Ecto neural progenitor cell (in vitro differentiated cells): ENCODE measurements at places on chromosomes 13 and 19.

DNA sequence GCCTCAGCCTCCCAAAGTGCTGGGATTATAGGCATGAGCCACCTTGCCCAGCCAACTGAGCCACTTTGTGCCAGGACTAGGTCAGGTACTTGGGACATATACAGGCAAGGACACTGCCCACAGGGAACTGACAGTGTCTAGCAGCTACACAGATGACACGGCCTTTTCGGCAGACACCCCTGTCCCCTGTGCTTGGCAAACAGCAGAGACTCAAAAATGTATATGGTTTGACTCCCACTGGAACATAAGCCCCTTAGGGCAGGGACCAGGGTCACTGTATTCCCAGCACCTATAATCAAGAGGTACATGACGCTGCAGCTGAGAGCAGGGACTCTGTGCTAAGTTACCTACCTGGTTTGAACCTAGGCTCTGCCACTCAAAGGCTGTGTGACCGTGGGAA, 16.8 kb downstream of the ABCC4 start:
- no peak for DNase-seq

DNA sequence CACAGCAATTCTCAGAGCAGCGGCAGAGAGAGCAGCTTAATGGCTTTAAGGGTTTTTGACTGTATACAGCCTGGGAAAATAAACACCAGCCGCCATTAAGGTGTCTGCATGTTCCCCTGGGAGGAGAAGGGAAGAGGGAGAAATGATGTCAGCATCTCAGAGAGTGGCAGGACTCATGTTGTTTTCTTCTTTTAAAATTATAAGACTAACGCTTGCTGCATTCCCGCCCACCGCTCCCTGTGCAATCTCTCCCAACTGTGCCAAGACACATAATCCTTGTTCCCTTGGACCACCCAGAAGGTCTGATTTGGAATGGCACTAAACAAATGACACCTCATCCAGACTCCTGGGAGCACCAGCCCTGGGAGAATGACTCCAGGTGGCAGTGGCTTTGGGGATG, 27.7 kb upstream of the FAM216B start:
- no peak for DNase-seq

- no peak for DNase-seq
These were observed 29.9 kb upstream of the F7 start for GRCh38 chr13:113075711-113076110.

- no peak for DNase-seq
These were observed 2.5 kb downstream of the LDLR start for GRCh38 chr19:11091703-11092153.

DNA sequence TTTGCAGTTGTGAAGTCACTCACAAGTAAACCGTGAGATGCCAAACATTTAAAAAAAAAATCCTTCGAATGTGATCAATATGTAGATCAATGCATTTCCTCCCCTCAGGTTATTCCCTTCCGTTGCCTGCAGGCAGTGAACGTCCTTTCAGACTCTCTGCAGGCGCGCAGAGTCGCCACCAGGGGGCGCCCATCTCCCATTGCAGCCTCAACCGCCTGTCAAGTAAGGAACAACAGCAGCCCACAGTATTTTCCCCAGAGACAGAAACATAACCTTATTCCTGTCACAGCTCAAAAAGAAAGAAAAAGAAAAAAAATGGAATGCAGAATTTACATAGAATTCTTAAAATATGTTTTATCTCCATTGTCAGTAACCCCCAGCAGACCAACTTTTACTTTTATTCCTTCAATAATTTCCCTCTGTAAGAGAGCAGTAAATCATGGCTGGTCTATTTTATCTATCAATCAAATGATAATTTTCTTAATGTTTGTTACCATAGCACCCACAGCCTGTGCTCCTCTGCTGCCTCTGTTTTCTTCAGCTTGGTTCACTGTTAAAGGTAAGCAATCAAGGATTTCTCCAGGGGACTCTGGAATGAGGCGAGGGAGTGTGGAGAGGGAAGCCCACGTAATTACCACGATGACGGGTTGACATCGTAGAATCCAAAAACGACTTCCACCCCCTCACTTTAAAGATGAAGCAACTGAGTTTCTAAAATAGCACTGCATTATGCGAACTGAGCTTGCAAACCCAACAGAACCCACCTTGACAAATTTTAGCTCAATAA, 637.6 kb upstream of the ARGLU1 start:
- peak; percentile 86 for DNase-seq

DNA sequence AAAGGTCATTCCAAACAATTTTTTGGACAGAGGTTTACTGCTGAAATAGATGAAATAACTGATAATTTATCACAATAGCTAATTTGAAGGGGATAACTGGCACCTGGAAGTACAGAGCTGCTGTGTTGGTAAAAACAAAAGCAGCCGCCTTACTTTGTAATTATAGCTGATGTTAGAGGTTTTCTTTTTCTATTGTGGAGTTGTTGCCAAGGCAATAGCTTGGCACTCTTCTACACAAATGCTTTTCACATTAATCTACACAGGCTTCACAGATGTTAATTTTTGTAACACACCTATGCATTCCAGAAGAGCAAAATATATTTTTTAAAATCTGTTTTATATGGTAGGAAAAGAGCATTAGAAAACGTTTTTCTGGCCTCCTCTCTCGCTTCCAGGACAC, 56.9 kb downstream of the LACC1 start:
- no peak for DNase-seq

DNA sequence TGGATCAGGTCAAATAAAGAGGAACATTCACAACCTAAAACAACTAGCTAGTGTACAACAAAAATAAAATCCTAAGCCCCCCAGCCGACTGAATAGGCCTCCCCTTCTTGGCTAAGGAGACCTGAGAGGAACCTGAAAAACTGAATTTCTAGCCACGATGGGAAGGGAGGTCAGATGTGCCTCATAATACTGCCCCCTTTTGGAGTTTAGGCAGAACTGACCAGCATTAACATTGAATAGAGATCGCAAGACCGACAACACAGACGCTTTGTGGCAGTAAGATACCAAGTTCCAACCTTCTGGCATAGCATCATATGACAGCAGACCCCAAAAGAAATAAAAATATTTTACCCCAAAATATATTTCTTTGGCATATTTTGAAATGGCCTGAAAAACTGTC, 15.9 kb downstream of the CBY2 start:
- DNase-seq, result no peak

DNA sequence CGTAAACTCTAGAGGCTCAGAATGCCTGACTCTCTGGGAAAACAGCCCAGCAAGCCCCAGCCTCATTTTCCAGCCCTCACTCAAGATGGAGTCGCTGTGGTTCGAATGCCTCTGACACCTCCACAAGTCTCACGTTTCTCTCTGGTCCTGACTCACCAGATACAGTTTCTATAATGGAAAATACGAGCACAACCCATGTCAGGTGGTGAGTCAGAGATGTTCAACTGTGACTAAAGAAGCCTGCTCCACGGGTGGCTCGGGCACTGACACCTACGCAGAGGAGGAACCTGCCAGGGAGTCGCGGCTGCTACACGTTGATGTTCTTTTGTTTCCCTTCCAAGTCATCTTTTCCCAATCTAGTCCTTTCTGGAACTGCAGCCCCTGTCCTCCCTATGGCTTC, 87.1 kb upstream of the STK24 start:
- no peak for DNase-seq

DNA sequence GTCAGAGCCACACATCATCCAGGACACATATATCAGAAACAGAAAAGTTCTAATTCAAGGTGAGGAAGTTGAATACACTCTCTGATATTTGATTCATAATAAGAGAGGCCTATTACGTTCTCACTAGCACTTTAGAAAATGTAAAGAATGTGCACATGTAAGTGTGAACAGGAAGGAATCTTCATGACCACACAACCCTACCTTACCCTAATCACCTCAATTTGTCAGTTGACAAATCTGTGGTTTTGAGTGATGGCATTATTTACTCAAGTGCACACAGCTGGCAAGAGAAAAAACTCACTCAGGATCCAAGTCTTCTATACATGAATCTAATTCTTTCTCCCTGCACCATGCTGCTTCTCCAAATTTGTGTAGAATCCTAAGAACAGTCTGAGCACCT, 445.8 kb downstream of the SUCLA2 start:
- DNase-seq, result no peak

GRCh38 chr13:26041444-26041843, 10.4 kb downstream of the SHISA2 start:
- no peak for DNase-seq

GRCh38 chr13:71408416-71408815, 458.6 kb downstream of the DACH1 start:
- DNase-seq, result no peak

GRCh38 chr13:91318886-91319285, 28.6 kb upstream of the MIR17HG start:
- no peak for DNase-seq

- DNase-seq, result no peak
These were observed 241.3 kb downstream of the DACH1 start for GRCh38 chr13:71625694-71626093.

- DNase-seq, result no peak
These were observed 5.3 kb downstream of the DMAC2 start for GRCh38 chr19:41434450-41434849.

DNA sequence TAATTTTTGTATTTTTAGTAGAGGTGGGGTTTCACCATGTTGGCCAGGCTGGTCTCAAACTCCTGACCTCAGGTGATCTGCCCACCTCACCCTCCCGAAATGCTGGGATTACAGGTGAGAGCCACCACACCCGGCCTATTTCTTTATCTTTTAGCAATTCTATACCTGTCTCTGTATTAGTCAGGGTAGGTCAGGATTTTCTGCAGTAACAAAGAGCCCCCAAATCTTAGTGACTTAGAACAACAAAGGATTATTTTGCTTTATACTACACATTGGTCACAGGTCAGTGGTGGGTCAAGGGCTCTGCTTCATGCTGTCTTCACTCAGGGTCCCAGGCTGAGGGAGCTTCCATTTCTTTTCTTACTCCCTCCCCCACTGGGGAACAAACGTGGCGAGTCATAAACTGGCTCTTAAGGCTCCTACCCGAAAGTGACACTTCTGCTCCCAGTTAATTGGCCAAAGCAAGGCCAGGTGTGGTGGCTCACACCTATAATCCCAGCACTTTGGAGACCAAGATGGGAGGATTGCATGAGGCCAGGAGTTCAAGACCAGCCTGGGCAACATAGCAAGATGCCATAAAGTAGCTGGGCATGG, 6.8 kb downstream of the ITPKC start:
- no peak for DNase-seq

DNA sequence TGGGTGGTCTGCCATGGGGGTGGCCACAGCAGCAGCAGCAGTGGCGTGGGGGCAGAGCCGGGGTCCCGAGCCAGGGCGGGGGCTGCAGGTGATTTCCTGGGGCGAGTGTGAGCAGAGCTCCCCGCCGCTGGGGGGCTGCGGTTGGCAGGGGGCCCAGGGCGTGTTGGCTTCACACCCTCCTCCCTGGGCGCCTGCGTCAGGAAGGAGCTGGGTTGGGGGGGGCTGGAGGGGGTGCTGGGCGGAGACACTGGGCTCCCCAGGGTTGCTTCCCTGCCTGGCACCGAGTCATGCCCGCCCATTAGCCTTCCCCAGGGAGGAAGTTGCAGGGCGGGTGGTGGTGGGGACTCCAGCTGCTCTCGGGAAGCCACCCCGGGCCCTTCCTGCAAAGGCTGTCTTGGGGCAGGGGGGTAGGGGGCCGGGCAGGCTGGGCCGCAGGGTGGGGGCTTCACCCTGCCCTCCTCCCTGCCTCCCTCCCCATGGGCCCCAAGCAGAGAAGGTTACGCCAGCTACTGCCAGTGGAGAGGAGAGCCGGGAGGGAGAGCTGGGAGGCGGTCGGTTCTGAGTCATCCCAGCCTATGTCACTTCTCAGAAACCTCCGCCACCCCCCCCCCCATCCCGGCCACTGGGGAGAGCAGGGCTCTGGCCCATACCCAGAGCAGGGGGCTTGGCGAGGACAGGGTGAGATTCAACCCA, 4.6 kb downstream of the MIDN start:
- no peak for DNase-seq

- DNase-seq, result no peak
These were observed 56.8 kb upstream of the KATNAL1 start for GRCh38 chr13:30364133-30364532.

GRCh38 chr19:58399903-58400302, 4.4 kb downstream of the RNF225 start:
- no peak for DNase-seq

- DNase-seq, result no peak
These were observed 10.4 kb upstream of the DIAPH3 start for GRCh38 chr13:60174113-60174512.

- DNase-seq, result peak; percentile 55
These were observed 11.6 kb upstream of the OR1M1 start for GRCh38 chr19:9075064-9075949.

DNA sequence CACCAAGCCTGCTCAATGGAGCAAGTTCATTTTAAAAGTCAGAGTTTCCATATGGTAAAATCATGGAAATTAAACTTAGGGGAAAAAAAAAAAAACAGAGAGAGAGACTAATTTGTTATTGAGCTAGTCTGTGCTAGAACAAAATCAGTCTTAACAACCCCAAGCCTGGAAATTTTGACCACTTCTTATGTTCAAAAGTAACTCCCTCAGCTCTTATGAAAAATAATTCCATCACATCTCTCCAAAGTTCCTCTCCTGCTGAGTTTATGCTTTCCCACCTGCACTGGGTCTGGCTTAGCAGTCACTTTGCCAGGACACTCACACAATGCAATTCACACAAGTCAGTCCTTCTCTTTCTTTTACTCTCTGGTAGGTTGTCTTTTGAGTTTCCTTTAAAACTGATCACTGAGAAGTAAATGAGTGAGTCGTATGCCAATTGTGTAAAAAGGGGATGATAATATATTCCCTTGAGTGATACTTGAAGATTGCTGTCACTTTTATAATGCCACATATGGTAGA, 92.6 kb downstream of the ENOX1 start:
- no peak for DNase-seq

DNA sequence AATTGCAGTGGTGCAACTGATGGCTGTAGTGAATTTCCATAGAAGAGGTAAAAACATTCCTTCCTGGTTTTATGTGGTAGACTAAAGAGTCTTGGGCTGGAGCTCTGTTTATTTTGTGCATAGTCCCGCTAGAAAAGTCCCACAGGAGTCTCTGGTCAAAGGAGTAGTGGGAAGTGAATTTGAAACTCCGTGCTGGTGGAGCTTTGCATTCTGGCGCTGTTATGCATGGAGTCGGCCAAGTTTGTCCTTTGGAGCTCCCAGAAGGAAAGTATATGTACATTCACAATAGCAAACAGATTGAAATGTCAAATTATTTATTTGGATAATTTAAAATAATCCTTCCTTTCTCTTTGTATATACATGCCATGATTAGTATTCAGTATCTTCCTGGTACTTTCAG, 296.5 kb downstream of the LMO7 start:
- no peak for DNase-seq

- DNase-seq, result no peak
These were observed 4.8 kb upstream of the TM9SF2 start for GRCh38 chr13:99496184-99497142.

DNA sequence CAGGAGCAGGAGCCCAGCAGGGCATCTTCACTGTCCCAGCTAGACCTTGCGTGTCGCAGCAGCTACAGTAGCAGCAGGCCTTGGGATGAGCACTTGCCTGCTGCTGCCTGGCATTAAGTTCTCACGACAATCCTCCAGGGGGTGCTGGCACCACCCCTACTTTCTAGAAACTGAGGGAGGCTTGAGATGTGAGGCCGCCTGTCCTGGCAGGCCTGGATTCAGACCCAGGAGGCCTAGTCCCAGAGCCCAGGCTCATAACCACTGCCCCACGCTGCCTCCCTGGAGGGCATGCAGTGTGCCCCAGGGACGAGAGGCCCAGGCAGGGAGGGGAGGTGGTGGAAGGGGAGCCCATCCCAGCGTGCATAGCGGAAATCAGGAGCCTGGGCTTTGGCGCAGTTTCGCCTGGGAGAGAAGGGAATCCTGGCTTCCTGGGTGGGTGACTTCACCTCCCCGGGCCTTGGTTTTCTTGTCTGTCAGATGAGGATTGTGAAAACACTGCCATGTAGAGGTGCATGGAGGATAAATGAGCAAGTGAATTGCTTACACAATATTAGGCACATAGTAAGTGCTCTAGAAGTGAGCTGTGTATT, 26.1 kb downstream of the PPP5C start:
- DNase-seq, result no peak
